A549 treated with GW870086 at 1 μM for 4 hours (cell line): ENCODE measurements at places on chromosomes 12 and 14. TPM values are rescaled to one million over a fixed set of nuclear protein-coding genes. Genes with fewer than 3 reads are reported as not detected.

The ATXN3 gene
- 18.8 to 41.3 TPM (median 21.6 TPM) in 5 replicates for total RNA-seq

The STON2 gene
- 0.81 to 1.2 TPM (median 1.1 TPM) in 5 replicates for total RNA-seq

The CD69 gene
- 0.16 TPM in 1 of 5 replicates, not detected in the others for total RNA-seq

The TSPAN8 gene
- 0.14 to 0.65 TPM (median 0.14 TPM) in 3 of 5 replicates, not detected in the others for total RNA-seq

The OTX2 gene
- total RNA-seq, result not detected in 5 replicates

The GLIPR1L2 gene
- 0.11 to 0.24 TPM (median 0.22 TPM) in 5 replicates for total RNA-seq

The SLCO1C1 gene
- 0.05 TPM in 1 of 5 replicates, not detected in the others for total RNA-seq

The WSCD2 gene
- not detected in 5 replicates for total RNA-seq

The AMDHD1 gene
- total RNA-seq, result 1.9 to 2.8 TPM (median 2.2 TPM) in 5 replicates

The ZDHHC22 gene
- 0.18 to 0.35 TPM (median 0.23 TPM) in 5 replicates for total RNA-seq

The TGM1 gene
- total RNA-seq, result 0.81 to 1.5 TPM (median 1.2 TPM) in 5 replicates

The PLCZ1 gene
- not detected in 5 replicates for total RNA-seq

The OR6C75 gene
- not detected in 5 replicates for total RNA-seq

The DCN gene
- 0.09 to 0.21 TPM in 2 of 5 replicates, not detected in the others for total RNA-seq

The KLRD1 gene
- total RNA-seq, result not detected in 5 replicates
